Fibroblast of skin of right biceps (primary cell): ENCODE measurements at places on chromosomes 7 and 10.

DNA sequence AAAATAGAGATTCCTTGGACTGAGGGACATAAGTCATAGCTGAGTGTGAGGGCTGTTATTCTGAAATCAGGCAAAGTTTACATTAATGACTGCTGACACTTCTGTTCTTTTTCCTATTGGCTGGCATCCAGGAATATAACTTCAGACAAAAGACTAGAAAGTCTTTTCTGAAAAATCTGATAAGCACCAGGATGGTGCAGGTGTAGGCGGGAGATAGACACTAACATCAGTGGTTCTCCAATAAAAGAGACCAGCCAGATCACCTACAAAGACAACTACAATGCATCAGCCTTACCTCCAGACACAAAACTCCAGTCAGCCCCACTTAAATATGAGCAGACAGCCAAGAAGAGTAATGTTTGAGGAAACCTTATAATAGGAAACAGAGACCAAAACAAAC, 168.3 kb upstream of the LRGUK start:
- DNase-seq, result no peak

DNA sequence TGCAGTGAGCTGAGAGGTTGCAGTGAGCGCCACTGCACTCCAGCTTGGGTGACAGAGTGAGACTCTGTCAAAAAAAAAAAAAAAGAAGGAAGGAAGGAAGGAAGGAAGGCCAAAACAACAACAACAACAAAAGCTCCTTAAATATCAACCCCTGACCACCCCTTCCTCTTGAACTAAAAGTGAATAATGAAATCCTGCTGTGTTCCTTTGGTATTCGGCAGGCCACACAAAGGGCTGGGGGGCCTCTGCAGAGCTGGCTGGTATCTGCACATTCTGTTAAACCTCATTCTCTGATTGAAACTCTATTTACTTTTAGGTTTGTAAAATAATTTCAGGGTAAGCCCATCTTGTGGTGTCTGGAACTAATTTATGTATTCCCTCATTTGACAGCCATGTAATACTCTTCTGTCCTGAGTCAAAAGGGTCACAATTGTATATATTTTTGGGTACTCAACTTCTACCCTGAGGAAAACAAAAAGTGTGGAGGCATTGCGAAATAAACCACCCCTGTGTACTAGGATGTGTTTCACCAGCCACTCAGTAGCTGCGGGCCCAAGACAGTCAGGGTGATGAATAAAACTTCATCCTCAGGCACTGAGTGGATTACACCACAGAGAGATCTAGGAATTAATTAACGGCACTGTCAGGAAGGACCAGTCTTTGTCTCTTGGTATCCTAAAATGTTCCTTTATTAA, 446.4 kb upstream of the PFKP start:
- DNase-seq, result no peak

DNA sequence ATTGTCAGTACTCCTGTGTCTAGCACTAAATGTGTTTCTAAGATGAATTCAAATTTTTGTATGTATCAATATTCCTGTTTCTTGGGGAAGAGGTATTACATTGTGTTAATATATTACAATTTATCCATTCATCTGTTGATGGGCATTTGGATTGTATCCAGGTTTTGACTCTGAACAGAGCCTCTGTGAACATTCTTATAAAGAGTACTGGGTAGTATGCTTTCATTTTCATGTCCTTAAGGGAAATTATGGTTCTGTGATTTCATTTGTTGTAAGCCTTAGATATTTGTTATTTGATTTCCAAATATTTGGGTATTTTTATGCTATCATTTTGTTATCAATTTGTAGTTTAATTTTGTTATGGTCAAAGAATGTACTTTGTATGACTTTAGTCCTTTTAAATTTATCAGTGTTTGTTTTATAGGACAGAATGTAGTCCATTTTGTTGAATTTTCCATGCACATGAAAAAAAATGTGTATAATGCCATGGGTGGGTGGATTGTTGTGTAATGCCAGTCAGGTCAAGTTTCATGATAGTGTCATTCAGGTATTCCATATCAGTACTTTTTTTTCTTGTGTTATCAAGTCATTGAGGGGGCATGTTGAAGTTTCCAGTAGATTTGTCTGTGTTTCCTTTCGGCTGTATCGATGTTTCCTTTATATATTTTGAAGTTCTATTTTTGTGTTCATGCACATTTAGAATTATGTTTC, 38.4 kb downstream of the STAM start:
- DNase-seq, result no peak

DNA sequence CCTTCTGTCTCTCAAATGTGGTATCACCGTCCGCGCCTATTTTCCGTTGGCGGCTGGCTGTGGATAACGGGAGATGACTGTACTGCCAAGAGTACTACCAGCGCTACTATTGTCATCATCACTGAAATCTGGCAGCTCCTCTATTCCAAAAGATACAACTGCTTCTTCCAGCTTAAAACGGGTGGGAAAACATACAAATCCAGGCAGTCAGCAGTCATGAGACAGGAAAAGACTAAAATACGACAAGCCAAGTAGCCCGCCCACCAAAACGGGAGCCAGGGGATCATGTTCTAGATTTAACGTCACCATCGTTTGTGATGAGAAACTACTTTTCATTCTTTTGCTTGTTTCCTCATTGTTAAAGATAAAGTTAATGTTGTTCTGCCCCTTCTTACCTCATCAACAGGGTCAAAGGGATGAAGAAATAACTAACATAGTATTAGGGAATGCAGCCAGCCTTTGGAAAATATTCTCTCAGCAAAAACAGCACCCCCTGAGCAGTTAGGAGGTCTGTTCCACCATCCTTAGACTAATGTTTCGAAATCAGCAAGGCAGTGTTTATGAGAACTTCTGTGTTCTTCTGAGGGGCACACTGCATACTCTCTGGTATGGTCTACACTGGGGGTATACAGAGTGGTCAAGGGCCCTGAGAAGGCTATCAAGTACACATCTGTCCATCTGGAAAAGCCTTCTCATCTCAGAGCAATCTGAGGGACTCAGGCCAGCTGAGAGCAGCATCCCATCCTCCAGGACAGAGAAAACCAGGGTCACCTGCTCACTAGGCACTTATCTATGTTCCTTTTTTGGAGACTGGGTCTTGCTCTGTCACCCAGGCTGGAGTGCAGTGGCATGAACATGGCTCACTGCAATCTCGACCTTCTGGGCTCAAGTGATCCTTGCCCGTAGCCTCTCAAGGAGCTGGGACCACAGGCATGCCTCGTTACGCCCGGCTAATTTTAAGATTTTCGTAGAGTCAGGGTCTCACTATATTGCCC, 47.5 kb downstream of the GNA12 start:
- peak; percentile 48 for DNase-seq

DNA sequence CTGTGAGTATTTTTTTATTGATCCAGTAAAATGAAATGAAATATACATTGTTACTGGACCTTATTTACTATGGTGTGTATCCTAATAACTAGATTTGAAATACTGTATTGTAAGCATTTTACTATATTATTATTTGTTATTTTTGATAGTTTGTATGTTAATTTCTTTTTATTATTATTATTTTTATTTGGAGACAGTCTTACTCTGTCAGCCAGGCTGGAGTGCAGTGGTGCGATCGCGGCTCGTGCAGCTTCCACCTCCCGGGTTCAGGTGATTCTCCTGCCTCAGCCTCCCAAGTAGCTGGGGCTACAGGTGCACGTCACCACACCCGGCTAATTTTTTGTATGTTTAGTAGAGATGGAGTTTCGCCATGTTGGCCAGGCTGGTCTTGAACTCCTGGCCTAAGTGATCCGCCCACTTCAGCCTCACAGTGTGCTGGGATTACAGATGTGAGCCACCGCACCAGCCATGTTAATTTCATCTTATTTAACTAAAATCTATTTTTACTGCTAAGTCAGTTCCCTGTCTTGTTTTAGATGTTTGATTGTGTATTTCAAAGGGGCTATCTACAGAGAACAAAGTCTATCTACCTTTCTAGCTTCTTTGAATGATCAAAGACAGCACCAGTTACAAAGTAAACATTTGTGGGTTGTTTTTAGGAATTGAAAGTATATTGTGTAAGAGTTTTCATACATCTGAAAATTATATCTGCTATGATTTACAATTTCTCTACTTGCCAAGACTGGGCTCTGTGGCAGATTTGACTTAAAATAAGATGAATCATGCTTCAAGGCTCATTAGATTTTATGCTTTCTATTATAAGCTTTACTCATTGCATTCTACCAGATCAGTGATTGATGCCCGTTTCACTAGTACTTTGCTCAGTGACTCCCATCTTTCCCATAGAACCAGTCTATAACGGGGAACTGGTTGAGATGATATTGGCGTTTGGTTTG, 41.6 kb downstream of the CDC123 start:
- no peak for DNase-seq

DNA sequence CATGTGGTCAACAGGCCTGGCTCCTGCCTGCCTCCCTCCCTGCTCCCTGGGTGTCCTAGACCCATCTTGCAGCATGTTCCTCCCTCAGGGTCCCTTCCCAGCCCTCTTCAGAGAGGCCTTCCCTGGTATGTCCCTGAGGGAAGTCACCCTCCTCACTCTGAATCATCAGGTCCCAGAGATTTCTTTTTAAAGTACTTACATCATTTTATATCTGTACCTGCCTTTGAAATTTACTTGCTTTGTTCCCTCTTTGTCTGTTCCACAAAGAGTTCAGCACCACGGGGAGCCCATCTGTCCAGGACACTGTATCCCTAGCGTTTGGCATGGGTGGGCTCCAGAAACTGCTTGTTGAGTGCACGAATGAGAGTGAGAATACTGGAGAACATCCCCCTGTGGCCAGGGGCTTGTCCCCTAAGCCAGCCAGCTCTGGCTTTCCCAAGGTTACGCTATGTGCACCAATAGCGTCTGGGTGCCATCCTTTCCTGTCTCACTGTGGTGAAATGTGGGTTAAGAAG, 50.6 kb upstream of the IGFBP3 start:
- DNase-seq, result no peak

DNA sequence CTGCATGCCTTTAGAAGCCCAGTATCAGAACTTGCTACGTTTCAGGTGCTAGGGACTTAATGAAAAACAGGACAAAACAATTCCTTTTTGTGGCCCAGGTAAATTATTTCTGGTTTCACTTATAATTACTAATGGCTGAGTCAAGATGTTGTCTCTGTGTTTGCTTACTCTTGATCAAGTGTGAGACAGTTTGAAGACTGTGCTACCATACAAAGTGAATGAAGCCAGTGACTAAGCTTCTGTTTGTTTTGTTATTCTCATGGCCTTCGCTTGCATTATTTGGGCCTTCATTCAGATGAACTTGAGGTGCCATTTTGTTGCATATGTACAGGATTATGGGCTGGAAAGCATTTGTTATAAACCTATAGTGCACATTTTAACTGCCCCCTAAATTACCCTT, 17.9 kb downstream of the SMNDC1 start:
- DNase-seq, result no peak

DNA sequence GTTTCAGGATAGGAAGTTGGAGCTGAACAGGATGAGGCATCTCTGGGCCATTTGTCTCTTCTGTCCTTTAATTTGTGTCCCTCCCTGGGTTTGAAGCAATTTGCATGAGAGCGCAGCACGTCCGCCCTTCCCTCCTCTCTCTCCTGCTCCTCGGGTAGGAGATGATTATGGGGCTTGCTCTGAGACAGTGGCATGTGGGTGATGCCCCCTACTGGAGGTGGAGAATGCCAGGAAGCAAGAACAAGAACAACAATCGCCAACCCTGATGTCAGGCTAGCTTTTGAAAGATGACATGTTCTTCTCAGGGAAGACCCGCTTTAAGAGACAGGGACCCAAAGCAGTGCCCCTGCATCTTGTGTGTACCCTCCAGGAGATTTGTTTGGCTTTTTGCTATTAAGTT, 63.9 kb upstream of the LOXL4 start:
- no peak for DNase-seq

DNA sequence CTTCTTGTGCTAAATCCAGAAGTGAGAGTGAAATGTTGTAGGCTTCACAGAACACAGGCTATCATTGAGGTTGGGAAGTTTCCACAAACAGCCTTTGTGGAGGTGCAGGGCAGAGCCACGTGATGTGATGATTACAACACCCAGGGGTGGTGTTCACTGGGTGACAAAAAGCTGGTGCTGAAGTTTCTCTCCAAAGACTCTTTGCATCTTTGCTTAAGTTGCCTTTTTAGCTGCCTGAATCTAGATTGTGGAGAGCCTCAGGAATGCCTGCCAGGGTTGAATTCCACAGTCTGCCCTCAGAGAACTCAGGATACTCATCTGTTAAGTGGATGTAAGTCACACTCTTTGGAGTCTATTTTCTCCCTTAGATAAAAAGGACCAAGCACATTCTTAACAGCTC, 56.3 kb downstream of the PLXNA4 start:
- DNase-seq, result peak; percentile 13

- DNase-seq, result no peak
Observed at GRCh38 chr7:28726555-28726954, 231.6 kb downstream of the TRIL start.

- peak; percentile 61 for DNase-seq
Observed at GRCh38 chr10:18545621-18546305, 105.6 kb downstream of the NSUN6 start.

GRCh38 chr7:155585532-155585895, 39.2 kb upstream of the CNPY1 start:
- no peak for DNase-seq

GRCh38 chr10:22679608-22680007, 34.8 kb downstream of the PIP4K2A start:
- DNase-seq, result no peak

GRCh38 chr7:33395340-33395739, 266.0 kb downstream of the BBS9 start:
- DNase-seq, result no peak

DNA sequence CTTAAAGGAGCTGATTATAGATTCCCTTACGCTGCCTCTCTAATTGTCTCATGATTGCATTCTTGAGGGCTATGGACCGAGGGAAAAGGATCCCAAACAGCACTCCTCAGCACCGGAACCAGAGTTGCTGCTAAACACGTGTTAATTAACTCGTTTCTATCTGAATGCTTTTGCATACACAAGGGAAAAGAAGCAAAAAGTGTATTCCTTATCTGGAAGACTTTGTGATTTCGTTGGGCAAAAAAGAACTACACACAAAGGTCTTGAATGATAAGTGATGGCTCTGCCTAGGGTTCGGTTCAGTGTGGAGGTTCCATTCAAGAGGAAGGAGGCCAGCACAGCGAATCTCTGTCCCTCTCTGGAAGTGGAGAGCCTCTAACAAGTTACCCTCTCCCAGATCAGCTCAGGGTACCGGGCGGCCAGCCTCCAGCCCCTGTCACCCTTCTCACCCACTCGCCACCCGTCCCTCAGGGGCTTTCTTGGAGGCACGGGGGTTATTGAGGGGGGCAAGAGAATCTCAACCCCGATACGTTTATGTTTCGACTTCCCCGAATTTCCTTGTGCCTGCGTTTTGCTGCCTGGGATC, 515 bp upstream of the SLC4A2 start:
- no peak for DNase-seq

- no peak for DNase-seq
Observed at GRCh38 chr10:23965880-23966279, 243.1 kb upstream of the KIAA1217 start.

- DNase-seq, result no peak
Observed at GRCh38 chr10:79938728-79939406, 10.0 kb downstream of the SFTPD start.

- no peak for DNase-seq
Observed at GRCh38 chr7:135715673-135716072, 12.3 kb downstream of the SLC13A4 start.
